ENCODE measurements at places on chromosomes 13 and 19.

- no peak for DNase-seq
Measured at GRCh38 chr19:12187625-12188024, 24.7 kb downstream of the ZNF136 start.

- no peak for DNase-seq
Measured at GRCh38 chr13:77599351-77599750, 63.8 kb downstream of the SCEL start.

DNA sequence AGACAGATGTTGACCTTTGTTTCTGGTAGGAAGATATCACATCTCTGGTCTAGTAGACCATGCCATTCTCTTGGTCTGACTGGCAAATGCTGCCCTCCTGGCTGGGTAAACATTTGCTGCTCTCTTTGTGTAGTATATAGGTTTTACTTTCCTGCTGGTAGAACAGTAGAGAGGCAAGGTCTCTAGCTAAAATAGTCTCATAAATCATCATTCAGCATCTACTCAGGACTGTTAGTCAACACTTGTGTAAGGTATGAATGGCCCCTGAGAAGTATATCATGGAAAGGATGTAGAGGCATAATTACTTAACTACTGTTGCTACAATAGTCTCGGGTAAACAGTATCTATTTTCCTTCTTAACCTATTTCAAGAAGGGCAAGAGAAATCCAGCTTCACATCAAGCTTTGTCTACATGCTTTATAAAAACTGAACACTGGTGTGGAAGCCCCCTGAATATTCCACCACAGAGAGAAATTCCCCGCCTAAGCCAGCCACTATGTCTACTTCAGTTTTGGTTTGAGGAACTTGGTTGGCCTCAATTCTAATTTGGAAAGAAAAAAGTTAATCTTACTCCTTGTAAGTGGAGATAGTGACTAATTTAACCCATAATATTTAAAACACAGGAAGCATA is 18.4 kb upstream of the MYCBP2 start:
- DNase-seq = no peak

GRCh38 chr13:26228096-26228495 is 6.0 kb upstream of the RNF6 start:
- no peak for DNase-seq

DNA sequence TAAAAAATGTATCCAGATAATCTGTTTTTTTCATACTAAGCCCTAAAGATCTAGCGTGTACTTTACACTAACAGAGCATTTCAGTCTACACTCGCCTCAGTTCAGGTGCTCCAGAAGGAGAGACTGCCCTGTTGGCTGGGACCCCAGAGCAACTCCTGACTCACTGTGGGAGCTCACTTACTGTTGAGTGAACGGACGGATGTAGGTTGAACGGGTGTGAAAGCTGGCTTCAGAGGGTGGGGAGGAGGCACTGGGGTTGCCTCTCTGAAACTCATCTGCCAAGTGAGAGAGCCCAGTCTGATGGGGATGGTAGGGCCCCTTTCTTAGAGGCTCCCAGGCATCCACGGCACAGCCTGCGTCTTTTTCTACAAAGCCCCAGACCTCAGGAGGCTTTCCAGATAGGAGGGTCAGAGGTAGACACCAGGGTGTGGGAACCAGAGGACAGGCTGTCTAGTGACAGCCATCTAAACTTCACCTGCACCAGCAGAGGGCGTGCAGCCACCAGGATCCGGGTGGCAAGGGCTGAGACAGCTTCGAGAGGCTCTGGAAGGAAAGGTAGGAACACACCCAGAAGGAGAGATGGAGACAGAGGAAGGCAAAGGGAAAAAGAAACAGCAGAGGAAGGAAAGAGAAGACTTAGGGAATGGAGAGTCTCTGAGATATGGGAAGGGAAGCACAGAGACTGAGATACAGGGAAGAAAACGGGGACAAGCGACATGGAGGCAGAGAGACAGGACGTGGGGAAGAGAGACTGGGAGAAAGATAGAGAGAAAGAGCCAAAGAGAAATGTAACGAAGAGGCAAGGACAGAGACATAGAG is 3.7 kb downstream of the KASH5 start:
- DNase-seq = peak; percentile 80

DNA sequence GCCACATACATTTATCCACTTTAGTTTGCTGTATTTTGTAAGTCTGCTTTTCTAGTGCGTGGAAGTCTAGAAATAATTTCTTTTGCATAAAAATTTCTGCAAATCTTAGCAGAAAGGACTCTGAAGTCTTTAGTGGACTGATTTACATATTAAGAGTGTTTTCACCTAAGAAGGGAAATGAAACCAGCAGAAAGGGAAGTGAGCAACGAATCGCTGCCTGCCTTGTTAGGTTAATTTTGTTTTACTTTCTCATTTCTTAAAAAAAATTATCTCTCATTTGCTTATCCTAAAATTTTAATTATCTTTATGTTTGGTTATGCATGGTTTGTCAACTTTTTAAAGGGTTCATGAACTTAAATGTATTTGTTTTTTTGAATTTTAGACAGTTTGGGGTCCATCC is 767 bp upstream of the GPR18 start:
- no peak for DNase-seq

GRCh38 chr19:10338940-10339339 is 484 bp downstream of the ICAM3 start:
- no peak for DNase-seq

DNA sequence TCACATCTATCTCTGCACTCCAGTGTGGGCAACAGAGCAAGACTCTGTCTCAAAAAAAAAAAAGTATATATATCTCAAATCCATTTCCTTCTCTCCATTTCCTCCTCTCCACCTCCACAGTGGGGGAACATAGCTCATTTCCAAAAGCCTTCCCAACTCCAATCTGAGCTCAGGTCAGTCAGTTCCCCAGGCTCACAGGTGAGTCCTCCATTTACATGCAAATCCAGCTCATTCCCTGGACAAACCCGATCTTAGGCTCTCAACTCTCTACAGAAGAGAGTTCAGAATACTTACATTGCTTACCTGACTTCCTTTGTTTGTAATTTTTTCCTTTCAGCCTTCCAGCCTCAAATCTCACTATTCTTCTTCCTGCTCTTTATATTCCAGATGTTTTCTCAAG is 518.3 kb downstream of the GPC6 start:
- no peak for DNase-seq

DNA sequence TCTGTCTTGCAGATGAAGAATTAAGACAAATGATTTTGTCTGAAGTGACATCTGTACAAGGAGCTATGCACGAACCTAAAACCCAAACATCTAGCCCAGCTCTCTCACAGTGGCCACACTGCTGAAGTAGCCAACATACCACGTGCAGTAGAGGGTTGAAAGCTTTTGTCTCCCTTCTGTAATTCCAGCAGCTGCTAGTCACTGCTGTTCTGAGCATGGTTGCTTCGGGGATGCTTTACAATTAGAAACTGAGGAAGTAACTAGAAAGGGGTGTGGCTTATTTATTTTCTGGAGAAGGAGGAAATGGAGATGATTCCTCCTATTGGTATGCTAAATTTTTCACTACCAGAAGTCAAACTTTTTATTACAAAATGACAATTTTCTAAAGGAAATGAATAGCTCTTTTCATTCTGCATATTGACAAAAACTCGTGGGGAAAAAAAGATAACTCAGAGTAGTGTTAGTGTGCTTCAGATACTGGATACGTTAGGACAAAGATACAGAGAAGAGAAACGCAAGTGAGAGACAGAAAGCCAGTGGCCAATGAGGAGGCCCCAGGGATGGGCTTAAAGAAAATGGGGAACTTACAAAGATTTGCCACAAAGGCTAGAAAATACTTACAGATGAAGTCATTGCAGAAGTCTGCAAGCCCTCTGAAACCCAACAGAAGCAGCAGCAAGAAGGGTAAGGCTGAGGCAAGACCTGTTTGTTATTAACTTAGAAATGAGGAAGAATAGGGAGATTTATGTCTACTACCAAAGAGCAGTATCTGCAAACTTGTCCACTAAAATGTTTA is 192.7 kb upstream of the MIR17HG start:
- no peak for DNase-seq

- DNase-seq = no peak
Measured at GRCh38 chr19:48363500-48363809, 285 bp downstream of the TMEM143 start.

- DNase-seq = no peak
Measured at GRCh38 chr13:99004978-99005377, 27.1 kb upstream of the DOCK9 start.

GRCh38 chr13:33080972-33081590 is 64.9 kb downstream of the KL start:
- DNase-seq = no peak

DNA sequence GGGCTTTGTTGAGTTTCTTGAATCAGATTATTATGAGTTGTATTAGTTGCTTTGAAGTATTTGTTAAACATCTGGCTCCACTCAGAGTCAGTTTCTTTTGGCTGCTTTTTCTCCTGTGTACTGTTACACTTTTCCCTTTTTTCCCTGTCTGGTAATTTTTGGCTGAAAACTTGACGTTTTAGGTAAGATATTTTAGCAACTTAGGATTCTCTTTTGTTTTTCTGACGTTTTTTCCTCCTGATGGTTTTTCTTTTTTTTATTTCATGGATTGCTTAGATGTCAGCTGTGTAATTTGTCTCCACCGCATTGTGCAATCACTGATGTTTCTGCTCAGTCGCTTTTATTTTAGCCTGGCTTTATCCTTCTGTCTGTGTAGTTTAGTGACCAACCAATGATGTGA is 20.7 kb downstream of the RFC3 start:
- no peak for DNase-seq

GRCh38 chr19:3249408-3249807 is 24.9 kb downstream of the CELF5 start:
- no peak for DNase-seq

GRCh38 chr19:16571283-16571682 is 932 bp downstream of the SLC35E1 start:
- DNase-seq = no peak

- DNase-seq = no peak
Measured at GRCh38 chr13:29522044-29522685, 73.3 kb downstream of the SLC7A1 start.

- DNase-seq = no peak
Measured at GRCh38 chr13:100347968-100348367, 240.6 kb downstream of the GGACT start.

- no peak for DNase-seq
Measured at GRCh38 chr19:32339423-32339822, 6.0 kb upstream of the ZNF507 start.

DNA sequence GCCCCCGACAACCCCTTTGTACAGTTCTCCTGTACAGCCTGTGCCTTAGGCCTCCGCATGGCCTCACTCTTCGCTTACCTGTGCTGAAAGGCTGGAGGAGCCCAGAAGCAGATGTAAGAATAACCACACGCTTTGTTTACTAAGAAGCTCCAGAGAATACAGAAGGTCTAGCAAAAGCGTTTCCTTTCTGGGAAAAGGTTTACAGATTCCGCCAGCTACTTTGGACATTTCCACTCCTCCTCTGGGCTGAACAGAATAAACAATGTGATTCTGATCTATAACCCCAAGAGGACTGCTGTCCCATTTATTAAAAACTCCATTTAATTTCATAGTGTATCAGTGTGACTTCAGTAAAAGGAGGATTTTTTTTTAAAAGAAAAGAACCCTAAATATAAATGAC is 339.2 kb downstream of the DNAJC15 start:
- no peak for DNase-seq

DNA sequence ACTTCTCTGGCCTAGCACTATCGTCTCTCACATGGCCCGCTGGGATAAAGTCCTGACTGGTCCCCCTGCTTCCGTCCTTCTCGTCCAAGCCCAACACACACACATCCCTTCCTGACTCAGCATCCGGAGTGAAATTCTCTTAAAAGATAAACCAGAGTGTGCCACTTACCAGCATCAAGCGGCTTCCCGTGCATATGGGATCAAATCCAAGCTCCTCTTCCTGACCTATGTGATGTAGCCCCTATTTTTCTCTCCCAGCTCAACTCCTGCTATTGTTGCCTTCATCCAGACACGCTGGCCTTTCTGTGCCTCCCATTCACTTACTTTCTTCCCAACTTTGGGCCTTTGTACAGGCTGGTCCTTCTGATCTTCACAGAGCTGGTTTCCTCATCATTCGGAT is 530.4 kb downstream of the DIAPH3 start:
- no peak for DNase-seq

DNA sequence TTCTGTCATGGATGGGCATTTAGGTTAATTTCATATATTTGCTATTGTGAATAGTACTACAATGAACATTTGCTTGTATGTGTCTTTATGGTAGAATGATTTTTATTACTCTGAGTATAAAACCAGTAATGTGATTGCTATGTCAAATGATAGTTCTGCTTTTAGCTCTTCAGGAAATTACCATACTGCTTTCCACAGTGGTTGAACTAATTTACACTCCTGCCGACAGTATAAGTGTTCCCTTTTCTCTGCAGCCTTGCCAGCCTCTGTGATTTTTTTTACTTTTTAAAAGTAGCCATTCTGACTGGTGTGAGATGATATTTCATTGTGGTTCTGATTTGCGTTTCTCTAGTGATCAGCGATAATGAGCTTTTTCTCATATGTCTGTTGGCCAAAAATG is 6.5 kb downstream of the SIGLEC7 start:
- no peak for DNase-seq

DNA sequence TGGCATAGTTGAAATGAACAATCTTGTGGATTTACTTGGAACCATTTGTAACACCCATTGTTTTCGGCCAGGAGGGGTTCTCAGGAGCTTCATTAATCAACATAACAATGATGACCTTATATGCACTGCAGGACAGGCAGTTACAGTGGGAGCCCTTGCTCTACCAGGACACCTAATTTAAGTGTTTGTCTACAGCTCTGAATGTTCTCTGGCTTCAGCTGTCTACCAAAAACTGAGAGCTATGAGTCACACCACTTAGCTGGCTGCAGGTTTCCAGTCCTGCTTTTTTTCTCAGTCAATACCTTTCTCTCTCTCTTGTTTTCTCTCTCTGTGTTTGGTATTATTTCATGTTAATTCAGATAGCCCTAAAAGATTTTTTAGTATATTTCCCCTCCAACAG is 105.4 kb upstream of the MBNL2 start:
- DNase-seq = no peak

- DNase-seq = no peak
Measured at GRCh38 chr13:39682310-39682709, 26.8 kb downstream of the COG6 start.

DNA sequence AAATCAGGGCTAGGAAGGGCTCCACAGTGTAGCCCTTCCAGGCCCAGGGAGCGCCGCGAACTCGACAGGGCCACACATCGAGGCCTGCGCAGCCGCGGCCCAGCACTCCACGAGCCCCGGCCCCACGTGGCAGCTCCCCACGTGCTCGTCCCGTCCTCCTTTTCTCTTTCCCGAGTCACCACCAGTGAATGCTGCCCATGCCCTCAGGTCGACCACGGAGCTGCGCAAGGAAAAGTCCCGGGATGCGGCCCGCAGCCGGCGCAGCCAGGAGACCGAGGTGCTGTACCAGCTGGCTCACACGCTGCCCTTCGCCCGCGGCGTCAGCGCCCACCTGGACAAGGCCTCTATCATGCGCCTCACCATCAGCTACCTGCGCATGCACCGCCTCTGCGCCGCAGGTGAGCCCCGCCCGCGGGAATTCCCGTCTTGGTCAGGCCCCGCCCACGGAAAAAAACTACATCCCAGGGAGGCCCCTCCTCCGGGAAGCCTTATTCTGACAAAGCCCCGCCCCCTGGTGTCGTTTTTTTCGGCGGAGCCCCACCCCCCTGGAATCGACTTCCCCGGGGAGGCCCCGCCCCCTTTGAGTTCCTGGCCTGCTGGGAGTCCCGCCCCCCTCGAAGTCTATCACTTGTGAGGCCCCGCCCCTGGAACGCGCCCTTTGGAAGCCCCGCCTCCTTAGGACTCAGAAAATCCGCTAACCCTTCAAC is 7.0 kb downstream of the HIF3A start:
- DNase-seq = peak; percentile 5

- DNase-seq = no peak
Measured at GRCh38 chr19:28066161-28066560, 1146.8 kb downstream of the UQCRFS1 start.
